ENCODE measurements at places on chromosomes 16 and 17.
A peak's percentile ranks its signal among the peaks of the same experiment; 100 is the strongest.

DNA sequence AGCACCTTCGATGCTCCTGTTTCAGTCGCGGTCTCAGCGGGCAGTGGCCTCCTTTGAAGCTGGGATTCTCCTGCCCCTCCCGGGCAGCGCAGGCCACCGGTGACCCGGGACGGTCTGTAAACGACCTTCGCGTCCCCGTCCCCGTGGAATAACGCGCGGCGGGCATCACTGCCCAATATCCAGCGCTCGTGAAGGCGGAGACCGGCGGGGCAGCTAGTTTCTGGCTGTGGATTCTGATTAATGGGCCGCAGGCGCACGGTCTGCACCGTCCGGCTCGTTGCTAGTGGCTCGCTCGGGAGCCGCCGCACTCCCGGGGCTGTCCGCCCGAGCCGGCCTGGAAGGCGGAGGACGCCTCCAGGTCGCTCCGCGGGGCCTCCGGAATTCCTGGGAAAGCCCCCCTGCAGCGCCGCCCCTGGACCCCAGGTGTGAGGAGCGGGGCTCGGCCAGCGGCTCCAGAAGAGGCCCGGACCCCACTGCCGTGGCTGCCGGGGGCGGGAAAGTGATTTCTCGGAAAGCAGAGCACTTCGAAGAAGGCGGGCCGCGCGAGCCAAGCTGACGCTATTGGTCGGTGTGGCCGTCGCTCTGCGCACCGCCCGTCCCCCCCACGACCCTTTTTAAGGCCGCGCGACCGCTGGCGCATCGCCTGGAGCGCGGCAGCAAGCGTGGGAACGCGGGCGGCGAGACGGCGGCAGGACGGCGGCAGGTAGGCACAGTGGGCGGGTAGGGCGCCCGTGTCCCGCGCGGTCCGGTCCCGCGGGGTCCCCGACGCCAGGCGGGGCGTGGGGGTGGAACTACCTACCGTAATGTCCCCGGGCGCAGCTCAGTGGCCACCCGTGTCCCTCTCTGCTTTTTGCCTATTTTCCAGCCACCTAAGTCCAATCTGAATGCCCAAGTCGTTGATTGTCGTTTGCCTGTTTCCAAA, at the start of gene IRF8:
Gene IRF8 (plus strand): TSS at position 642 of the 922 bp plus-strand sequence. CDS start 3,854 bp downstream, outside the sequence.
- no peak for DNase-seq

- DNase-seq = no peak
These were observed 2.4 kb upstream of the TCAP start for GRCh38 chr17:39662551-39663339.

DNA sequence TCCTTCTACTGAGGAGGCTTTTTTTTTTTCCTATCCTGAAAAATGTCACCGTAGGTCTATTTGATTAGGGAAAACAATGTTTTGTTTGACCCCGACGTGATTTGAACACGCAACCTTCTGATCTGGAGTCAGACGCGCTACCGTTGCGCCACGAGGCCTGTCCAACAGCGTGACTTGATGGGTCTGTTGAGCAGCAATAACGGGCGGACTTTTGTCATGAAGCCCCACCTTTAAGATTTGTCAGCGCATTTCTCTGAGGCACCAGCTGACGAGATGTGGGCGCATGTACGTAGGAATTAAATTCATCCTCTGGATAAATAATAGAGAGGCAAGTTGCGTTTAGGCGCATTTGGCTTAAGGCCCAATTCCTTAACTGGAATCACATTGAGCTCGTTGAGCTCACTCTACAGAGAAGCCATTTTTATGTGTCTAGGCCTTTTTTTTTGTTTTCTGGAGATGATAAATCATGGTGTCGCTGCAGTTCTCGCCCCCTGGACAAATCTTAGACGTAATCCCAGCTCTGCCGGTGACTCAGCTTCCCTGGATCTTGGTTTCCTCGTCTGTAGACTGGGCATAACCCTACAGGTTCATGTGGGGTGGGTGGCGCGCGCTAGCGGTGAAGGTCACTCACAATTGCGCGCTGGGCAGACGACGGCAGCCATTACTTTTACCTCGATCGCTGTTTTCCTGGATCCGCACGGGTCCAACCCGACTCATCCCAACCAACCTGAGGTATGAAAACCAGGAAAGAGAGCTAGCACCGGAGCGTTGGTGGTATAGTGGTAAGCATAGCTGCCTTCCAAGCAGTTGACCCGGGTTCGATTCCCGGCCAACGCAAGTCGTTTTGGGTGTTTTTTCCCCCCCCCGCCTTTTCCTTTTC, 10.6 kb upstream of the AURKB start:
- peak; percentile 82 for DNase-seq

DNA sequence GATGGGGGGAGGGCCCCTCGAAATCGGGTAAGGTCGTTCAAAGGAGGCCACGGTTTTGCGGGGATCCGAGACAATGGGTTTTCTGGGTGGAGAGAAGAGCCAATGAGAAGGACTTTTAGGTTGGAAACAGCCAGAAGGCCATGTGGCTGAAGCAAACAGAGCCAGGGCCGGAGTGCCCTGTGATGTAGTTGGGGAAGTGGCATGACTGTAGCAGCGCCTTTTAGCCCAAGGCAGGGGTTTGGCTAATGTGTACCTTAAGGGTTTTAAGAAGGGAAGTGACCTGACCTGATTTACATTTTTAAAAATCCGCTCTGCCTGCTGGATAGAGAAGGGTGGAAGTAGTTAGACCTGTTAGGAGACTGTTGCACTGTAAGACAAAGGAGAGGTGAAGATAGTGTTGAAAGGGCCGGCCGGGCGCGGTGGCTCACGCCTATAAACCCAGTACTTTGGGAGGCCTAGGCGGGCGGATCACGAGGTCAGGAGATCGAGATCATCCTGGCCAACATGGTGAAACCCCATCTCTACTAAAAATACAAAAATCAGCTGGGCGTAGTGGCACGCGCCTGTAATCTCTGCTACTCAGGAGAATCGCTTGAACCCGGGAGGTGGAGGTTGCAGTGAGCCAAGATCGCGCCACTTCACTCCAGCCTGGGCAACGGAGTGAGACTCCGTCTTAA, 1.0 kb downstream of the LYRM1 start:
- no peak for DNase-seq

- no peak for DNase-seq
These were observed 35.7 kb upstream of the METTL9 start for GRCh38 chr16:21563676-21564075.

DNA sequence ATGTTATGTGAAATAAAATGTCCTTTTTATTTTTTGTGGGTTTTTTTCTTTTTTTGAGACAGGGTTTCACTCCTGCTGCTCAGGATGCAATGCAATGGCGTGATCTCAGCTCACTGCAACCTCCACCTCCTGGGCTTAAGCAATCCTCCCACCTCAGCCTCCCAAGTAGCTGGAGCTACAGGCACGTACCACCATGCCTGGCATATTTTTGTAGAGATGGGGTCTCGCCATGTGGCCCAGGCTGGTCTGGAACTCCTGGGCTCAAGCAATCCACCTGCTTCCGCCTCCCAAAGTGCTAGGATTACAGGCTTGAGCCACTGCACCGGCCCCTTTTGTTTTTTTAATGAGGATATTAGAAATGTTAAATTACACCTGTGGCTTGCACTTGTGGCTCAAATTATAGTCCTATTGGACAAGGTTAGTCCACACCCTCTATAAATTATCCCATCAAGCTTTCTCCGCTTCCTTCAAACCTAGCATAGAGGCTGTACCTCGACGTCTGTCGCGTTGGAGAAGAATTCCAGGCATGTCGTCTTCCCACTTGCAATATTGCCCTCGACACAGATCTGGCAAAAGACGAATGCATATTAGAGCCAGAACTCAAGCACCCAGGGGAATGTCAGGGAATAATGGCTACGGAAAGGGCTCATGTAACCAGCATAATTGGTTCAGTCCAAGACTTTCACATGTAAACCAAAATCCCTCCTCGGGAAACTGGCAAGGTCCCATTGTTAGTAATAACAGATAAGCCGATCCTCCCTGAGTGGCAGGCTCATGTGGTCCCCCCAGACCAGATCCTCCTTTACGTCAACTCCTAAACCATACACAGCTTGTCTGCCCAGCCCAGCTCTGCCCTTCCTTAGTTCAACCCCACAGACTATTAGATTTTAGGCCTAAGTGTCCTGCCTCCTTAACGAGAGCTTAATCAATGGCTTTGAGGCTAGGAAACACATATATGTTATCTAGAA, 8.2 kb downstream of the TK2 start:
- no peak for DNase-seq

GRCh38 chr17:82989881-82990280, 89.5 kb upstream of the METRNL start:
- no peak for DNase-seq

GRCh38 chr17:74833501-74834377, 25.9 kb downstream of the GRIN2C start:
- no peak for DNase-seq
